ENCODE measurements at places on chromosomes 2 and 18.

GRCh38 chr2:212898011-212898410, 253.4 kb downstream of the IKZF2 start:
- DNase-seq = no peak

- no peak for DNase-seq
Observed at GRCh38 chr2:23426263-23426905, 41.4 kb downstream of the KLHL29 start.

- DNase-seq = no peak
Observed at GRCh38 chr18:75840131-75840530, 412.6 kb upstream of the SMIM21 start.

- DNase-seq = peak; percentile 88
Observed at GRCh38 chr2:176284461-176285049, 15.3 kb downstream of the MTX2 start.

DNA sequence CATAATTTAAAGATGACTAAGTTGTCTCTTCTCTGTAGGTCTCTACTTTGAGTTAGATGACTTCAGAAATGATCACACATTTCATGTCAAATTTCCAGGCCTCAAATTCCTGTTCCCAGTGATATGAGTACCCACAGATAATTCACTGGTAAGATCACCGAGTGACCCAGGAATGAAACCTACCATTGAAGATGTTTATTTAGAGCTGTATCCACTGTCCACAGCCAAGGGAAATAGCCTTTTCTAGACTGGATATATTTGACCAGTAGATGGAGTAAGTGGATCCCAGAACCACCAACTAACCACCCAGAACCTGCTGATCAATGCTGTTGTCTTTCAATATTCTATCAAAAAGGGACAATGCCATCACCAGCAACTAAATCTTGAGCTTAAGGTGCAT, 238.8 kb downstream of the SLC8A1 start:
- DNase-seq = no peak

- DNase-seq = peak; percentile 33
Observed at GRCh38 chr2:138814123-138814898, 34.1 kb upstream of the NXPH2 start.

- no peak for DNase-seq
Observed at GRCh38 chr2:209596262-209596661, 172.4 kb downstream of the MAP2 start.

GRCh38 chr2:238855891-238856580, 8.2 kb downstream of the TWIST2 start:
- no peak for DNase-seq

DNA sequence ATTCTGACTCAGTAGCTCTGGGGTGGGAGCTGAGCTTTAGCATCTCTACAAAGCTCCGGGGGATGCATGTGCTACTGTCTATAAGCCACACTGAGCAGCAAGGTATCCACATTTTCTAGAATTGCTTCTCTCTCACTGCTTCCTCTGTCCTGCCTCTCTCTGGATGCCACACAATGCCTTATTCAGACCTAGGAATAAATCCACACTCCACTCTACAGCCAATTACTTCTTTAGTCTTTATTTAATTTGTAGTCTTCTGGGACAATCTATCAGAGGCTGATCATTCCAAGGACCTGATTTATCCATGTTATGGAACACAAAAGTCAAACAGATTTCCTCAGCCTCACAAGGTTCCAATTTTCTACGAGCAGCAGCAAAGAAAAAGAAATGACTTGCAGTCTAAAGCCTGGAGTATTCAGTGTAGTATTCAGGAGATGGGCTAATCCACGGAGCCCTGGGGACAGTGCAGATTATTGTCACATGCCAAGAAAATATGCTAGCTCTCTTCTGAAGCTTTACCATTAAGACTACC, 4.4 kb downstream of the BCL2 start:
- DNase-seq = no peak

DNA sequence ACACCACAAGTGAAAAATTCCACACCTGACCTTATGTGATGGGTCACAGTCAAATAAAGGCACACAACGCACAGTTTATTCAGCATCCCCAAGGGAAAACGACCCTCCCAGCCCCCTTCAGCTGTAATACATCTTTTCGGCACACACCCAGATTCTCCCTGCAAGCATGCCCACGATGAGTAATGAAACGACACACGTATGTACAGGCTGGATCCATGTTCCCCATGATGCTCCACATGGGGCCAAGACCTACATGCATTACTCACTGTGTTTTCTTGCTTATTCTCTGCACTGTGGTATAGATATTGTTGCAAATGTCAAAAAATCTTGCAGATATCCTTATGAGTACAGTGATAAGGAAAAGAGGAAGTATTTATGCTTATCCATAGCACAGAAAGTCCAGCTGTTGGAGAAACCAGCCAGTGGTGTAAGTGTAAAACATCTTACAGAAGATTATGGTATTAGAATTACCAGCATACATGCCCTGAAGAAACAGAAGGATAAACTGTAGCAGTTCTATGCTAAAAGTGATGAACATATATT, 32.5 kb upstream of the SGPP2 start:
- DNase-seq = no peak

DNA sequence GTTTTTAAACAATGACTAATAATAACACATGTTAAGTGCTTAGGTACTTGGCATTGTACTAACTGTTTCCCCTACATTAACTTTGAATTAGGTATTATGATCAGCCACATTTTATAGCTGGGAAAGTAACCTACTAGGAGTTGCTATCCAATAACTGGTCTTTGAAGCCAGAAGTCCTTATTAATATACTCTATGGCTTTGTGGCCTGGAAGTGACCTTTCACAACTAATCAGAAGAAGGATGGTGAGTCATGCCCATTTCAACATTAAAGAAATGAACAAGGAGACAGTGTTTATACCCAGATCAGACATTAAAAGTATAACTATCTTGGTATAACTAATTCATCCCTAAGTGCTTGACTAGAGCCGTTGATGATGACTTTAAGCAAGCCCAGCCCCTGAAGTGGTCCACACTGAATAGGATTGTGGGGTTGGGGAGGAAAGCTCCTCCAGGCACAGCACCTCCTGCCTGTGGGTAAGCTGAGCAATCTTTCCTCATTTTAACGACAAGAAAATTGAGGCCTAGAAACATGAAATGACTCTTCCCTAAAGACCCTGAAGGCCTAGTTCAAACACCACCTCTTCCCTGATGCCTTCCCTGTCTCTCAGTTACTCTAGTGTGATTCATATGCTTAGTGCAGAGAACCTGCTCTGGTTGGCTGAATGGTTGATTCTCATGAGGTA, 71.6 kb upstream of the RFX8 start:
- DNase-seq = no peak

DNA sequence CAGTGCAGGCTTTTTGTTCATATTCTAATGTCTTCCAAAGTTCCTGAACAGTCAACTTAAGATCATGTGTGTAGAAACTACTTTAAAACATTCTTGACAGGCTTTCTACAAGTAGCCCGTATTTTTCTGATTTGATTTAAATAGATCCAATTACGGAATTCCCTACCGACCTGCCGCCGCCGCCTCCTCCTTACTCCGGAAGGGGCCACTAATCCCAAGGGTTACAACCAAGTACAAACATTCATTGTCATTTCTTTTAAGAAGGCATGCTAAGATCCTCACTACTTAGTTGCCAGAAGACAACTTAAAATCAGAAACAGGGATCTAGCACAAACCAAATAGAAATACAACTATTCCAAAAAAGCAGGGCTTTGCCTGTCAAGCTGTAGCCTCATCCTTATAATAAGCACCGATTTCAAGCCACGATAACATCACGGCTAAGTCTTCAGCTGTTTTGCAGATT, 784 bp downstream of the WDR33 start:
- DNase-seq = no peak

DNA sequence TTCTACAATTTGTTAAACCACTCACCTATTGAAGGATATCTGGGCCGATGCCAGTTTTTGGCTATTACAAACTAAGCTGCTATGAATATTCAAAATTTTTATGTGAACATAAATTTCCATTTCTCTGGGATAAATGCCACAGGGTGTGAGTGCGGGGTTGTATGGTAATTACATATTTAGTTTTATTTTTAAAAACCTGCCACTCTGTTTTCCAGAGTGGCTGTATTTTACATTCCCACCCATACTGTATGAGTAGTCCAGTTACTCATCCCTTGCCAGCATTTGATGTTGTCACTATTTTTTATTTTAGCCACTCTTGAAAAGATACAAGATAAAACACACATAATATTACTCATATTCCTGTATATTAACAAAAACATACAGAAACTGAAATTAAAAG, 22.9 kb downstream of the GRP start:
- DNase-seq = no peak

DNA sequence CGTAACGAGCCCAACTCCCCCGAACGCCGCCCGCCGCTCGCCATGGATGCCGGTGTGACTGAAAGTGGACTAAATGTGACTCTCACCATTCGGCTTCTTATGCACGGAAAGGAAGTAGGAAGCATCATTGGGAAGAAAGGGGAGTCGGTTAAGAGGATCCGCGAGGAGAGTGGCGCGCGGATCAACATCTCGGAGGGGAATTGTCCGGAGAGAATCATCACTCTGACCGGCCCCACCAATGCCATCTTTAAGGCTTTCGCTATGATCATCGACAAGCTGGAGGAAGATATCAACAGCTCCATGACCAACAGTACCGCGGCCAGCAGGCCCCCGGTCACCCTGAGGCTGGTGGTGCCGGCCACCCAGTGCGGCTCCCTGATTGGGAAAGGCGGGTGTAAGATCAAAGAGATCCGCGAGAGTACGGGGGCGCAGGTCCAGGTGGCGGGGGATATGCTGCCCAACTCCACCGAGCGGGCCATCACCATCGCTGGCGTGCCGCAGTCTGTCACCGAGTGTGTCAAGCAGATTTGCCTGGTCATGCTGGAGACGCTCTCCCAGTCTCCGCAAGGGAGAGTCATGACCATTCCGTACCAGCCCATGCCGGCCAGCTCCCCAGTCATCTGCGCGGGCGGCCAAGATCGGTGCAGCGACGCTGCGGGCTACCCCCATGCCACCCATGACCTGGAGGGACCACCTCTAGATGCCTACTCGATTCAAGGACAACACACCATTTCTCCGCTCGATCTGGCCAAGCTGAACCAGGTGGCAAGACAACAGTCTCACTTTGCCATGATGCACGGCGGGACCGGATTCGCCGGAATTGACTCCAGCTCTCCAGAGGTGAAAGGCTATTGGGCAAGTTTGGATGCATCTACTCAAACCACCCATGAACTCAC, 673 bp downstream of the PCBP1 start:
- DNase-seq = no peak

DNA sequence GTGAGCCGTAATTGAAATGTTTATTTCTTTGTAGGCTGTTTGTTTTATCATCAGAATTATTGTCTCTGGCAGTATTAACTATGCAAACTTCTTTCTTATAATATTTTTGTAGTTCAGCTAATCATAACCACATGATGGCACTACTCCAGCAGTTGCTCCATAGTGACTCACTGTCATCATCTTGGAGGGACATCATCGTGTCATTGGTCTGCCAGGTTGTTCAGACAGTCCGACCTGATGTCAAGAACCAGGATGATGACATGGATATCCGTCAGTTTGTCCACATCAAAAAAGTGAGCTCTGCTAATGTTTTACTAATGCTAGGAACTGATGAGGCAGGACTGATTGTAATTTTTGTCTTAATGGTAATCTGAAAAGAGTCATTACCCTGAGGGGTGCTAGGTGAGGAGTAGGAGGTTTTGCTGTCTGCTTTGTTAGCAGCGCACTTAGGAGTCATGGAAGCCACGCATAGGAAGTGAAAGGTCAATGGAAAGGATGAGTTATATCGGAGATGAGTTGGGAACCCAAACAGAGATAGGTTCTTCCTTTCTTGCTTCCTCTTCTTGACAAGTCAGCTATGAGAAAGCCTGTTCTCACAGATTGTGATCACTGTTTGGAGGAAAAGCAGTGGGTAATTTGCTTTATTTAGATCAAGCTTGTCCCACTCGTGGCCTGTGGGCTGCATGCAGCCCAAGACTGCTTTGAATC, 49.2 kb downstream of the PIKFYVE start:
- DNase-seq = no peak

DNA sequence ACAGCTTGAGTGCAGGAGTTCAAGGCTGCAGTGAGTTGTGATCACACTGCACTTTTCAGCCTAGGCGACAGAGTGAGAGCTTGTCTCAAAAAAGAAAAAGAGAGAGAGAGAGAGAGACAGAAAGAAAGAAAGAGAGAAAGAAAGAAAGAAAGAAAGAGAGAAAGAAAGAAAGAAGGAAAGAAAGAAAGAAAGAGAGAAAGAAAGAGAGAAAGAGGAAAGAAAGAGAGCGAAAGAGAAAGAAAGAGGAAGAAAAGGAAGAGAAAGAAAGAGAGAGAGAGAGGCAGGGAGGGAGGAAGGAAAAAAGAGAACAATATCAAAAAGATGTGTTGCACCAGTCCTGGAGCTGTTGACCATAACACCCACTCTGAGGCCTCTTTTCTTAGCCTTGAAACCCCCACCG, 89.8 kb upstream of the MBOAT2 start:
- DNase-seq = no peak

DNA sequence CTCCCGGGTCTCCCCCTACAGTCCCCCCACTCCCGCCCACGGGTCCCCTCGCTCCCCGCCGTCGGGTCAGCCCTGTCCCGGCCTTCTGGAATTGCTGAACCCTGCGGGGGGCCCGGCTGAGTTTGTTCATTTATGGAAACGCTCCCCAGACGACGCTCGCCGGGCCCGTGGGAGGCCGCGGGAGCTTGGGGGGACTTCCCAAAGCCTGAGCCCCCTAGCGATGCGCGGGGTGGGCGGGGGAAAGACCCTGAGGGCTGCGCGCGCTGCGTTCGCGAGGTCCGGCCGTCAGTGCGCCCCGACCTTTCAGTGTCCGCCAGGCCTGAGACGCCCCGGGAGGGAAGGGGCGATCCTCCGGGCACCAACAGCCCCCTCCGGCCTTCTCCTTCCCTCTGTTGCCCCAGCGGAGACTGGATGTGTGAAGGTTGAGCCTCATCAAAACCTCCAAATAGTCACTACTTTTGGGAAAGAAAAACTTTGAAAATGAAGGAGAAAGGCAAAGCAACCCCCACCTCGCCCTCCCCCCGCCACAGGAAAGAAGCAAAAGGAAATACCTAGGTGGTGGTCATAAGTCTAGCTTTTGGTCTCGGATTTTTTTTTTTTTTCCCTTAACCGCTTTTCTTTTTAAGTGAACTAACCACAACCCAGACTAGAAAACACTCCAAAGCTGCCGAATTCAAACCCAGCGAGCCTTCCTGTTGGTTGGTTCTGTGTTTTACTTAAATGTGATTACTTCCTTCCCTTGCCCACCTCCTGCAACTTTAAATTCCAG, 509 bp upstream of the CYS1 start:
- DNase-seq = peak; percentile 69

DNA sequence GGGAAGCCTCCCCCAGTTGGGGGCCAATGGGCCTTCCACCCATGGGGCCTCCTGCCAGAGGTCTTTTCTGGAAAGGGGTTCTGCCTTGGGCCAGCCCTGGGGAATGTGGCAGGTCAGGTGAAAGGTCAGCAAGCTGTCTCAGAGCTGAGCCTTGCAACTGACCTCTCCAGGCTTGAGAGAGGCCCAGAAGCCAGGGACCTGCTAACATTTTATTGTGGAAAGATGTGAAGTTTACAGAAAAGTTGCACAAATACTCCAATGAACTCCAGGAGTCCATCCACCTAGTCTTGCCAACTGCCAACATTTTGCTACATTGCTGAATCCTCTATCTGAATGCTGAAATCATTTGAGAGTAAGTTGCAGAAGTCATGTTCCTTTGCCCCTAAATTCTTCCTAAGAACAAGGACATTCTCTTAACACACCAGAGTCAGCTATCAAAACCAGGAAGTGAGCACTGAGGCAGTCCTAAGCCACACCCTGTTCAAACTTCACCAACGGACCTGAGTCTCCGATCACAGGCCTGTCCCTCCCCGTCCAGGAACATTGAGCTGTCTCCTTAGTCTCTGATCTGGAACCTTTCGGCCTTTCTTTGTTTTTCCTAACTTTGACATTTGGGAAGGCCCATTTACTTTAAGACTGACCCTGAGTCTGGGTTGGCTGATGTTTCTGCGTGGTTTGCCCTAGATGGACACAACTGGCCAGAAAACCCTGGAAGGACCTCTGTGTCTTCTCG, 4.0 kb downstream of the SNORC start:
- no peak for DNase-seq

Measured in Jurkat, Clone E6-1 (cell line).